ENCODE measurements at places on chromosomes 7 and 10.
A peak's percentile ranks its signal among the peaks of the same experiment; 100 is the strongest.

- no peak for DNase-seq
Observed at GRCh38 chr7:2049782-2050510, 182.8 kb downstream of the MAD1L1 start.

DNA sequence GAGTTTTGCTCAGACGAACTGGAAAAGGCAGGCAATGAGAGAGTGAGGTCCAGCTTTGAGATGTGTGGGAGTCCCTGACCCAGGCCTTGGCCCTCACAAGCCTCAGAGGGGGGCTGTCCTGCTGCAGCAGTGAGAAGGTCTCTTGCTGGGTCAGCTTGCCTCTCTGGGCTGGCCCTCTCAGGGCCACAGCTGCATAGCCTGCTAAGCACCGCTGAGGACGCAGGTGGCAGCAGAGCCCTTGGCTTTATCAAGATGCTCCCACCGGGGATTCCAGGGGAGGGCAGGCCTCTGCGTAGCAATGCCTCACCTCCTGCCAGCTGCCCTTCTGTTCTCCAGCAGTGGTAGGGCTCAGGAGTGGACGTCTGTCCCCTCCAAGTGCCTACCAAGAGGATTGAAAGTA, 128.7 kb downstream of the COBL start:
- no peak for DNase-seq

DNA sequence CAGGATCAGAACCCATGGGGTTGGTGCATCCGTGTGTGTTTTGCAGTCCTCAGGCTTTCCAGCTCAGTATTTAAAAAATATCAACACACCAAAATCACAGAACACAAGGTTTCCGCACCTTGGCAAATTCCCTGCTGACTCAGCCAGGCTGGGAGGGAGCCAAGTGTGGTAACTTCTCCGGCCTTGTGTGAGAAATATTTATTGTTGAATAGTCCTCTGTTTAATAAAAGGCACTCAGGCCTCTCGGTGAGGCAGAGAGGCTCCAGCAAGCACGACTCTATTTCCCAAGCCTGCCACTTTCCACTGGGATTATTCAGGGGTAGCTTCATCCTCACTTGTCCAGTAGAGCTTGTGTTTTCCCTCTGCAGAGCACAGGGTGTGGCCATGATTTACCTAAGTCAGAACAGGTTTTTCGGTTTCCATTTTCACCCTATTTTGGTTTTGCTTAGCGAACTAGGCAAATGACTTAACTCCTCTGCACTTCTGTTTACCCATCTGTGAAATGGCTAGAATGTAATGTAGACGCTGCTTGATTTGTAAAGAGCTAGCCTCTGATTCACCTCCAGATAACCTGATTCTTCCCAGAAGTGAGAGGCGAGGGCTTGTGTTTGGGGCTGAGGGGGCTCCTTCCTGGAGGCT, 13.0 kb upstream of the CHST15 start:
- DNase-seq: no peak

DNA sequence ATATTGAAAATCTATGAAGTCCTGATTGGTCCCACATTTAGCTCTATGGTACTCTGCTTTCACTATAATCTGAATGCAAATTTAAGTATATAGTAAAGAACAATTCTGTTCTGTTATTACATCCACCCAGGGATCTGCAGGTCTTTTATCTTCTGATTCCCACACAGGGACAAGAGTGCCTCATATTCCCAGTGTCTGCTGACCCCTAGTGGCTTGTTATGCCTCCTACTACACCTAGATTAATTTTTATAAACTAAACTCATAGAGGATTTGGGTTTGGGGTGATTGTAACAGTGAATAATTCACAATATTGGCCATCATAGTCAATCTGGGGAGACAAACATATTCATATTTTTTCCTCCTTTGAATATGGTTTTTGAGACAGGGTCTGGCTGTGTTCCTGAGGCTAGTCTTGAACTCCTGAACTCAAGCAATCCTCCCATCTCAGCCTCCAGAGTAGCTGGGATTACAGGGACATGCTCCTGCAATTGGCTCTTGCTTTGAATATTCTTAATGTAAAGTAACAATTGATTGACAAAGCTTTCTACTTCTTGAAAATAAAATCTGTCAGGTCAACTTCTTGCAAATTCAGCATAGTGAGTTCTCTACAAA, 282.1 kb downstream of the KCND2 start:
- DNase-seq: peak; percentile 57

GRCh38 chr7:55556492-55556891, 15.8 kb downstream of the VOPP1 start:
- no peak for DNase-seq

DNA sequence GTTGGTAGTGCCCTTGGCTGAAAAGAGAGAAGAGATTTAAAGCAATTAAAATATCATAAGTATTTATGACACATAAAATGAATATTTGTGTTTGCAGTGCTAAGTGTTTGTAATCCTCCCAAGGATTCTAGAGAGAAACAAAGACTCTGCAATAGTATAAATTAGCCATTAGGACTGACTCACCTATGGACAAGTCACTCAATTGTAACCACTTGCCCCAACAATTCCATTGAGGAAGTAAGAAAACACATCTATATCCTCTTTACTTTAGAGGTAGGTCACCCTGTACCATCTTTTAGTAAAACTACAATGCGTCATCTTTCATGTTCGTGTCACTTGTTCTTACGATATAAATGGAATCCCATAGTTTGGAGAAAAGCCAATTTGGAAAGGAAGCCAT, 85.7 kb upstream of the INHBA start:
- DNase-seq: no peak

GRCh38 chr7:71996141-71996540, 416.0 kb downstream of the CALN1 start:
- no peak for DNase-seq

DNA sequence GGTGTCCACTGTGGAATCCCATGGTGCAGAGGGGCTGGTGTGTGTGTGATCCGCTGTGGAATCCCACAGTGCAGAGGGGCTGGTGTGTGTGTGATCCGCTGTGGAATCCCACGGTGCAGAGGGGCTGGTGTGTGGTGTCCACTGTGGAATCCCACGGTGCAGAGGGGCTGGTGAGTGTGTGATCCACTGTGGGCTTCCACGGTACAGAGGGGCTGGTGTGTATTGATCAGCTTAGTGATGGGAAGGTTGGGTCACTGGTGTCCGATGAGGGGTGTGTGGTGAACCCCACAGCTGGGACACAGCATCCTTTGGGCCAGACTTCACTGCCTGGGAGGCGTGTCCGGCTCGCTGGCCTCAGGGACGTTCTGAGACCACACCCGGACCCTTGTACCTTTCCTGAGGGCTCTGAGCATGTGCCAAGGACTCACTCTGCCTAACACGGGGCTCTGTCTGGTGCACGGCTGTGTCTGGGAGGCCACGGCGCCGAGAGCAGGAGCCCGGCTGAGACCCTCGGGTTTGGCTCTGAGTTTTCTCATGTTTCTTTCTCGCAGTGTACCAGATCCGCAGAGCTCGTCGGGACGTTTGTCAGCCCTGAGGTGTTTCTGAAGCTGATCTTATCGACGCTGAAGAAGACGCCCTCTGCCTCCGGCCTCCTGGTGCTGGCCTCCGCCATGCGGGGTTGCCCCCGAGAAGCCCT, 29.3 kb upstream of the PRKAR1B start:
- DNase-seq: no peak

GRCh38 chr10:45034301-45034700, 33.6 kb downstream of the ZNF22 start:
- DNase-seq: no peak

DNA sequence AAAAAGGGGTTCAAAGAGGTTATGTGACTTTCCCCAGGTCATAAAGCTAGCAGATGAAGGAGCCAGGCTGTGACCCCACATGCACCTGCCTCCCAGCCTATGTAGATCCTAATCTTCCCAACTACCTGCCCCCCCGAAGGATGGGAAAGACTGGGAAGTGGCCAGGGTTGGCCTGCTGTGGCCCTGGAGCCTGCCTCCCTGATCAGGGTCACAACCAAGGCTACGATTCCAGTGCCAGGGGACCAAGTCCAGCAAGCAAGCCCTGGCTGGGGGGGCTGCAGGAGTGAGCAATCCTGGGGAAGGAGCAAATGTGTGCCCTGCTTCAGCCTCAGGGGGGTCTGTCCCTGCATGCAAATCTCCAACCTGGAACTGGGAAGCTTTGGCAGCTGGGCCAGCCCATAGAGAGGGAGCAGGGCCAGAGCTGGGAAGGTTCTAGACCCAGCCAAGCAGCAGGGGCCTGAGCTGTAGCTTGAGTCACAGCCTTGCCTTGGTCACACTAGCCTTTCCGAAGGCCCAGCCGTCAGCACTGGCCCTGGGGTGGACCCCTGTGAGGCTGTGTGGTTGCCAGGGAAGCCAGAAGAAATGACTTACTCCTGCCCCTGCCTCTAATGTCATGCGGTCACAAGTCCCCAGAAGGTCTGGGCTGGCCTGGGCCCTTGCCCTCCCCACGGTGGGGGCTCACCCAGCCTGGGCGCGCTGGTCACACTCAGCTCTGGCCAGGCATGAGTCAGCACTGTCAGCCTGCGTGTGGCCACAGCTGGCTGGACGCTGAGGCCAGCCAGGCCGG, 96.4 kb upstream of the ZMIZ1 start:
- DNase-seq: no peak

DNA sequence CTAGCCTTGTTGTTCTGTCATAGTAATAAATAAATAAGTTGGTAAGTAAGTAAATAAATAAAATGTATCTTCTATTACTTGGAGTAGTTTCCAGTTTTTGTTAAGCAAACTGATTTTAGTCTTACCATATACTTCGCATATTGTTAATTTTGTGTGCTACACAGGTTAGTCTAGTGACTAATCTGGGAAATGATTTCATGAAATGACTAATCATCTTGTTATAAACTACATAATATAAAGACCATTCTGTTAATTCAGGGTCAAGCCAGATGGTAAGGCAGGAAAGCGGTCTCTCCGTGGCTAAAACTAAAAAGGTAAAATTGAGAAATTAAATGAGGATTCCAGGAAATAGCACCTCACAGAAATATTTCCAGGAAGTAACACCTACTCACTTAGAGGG, 58.5 kb upstream of the FOXP2 start:
- no peak for DNase-seq

DNA sequence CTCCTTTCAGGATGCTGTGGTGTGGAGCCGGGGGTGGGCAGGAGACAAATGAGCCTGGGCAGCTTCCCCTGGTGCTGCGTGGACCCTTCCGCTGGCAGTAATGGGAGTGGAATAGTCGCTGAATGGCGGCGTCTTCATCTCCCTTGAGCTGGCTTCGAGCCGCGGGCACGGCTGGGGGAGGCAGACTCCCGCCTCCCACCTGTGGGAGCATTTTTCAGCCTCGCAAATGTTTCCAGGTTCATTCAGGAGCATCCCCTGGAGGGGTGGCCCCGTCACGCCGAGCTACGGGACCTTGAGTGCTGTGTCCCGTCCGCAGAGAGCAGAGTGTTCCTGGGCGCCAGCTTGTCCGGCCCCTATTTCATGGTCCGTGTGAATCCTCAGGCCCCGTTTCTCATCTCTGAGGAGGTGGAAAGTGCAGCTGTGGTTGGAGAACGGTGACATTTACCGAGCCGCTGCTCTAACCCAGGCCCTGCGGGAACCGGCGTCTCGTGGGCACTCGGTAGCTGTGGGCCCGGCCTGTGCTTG, 18.1 kb downstream of the FAM20C start:
- DNase-seq: no peak

GRCh38 chr7:34365011-34365410, 293.0 kb upstream of the NPSR1 start:
- no peak for DNase-seq

- DNase-seq: no peak
Observed at GRCh38 chr10:121300723-121301122, 297.5 kb downstream of the FGFR2 start.

- DNase-seq: no peak
Observed at GRCh38 chr10:550665-551372, 138.6 kb downstream of the DIP2C start.

GRCh38 chr10:53699231-53699630, 926.6 kb upstream of the MBL2 start:
- DNase-seq: no peak

DNA sequence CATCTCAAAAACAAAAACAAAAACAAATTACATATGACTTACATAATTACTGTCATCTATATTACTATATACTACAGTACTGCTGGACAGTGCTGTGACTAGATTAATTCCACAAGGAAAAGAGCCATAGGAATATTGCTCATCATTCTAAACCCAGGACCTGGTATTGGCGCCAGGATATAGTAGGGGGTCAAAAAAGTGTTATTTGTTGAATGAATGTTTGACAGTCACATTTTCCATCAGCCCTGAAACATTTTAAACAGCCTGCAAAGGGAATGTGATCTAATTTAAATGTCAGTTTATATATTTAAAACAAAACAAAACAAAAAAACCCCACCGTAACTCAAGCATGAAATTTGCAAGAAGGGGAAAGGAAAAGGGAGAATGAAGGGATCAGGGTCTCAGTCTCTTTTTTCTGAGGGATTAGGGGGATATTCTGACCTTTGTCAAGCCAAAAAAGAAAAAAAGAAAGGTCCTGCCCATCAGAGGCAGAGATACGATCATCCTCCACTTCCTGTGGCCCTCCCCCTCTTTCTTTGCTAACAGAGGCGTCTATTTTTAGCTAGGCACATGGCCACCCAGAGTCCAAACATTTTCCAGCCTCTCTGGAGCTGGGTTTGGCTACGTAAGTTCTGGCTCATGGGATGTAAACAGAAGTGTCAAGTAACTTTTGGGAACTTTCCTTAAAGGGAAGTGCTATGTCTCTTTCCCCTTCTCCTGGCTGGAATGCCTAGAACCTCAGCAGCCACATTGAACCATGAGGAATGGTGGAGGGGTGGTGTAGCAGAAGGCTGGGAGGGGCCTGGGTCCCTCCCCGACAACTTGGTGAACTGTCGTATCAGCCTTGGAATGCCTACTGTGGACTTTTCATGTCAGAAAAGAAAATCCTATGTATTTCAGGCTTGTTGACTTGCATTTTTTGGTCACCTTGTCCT, 44.6 kb upstream of the DLG5 start:
- no peak for DNase-seq

DNA sequence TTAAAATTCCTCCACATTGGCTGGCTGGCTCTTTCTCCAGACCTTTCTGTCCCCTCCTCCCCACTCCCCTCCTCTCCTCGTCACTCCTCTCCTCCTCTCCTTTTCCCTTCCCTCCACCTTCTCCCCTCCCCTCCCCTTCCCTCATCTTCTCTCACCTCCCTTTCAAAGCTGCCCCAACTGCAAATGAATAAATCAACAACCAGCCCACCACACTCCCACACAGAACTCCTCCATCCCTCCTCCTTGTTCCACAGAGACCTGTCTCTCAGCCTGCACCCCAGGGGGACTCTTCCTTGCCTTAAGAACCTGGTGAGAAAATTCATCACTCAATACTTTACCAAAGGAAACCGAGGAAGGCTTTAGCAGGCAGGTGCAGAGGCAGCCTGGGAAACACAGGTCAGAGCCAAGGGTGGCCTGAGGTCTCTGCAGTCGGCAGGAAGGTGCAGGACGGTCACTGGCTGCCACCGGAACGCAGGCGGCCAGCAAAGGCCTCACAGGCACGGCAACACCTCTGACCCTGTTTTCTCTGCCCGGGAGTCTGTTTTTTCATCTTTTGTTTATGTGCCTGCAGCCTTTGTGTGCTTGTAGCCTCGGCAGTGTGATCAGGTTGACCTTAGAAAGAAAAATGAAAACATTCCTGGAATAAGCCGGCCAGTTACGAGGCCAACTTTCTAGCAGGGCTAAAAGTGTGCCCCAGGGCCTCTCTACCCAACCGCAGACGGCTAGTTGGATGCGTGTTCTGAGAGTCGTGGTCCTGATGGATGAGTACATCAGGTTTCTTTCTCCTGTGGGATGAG, 207.6 kb upstream of the KLF6 start:
- no peak for DNase-seq

All from NCI-H1105 (cell line).